ENCODE measurements at places on chromosomes 5 and 9.

DNA sequence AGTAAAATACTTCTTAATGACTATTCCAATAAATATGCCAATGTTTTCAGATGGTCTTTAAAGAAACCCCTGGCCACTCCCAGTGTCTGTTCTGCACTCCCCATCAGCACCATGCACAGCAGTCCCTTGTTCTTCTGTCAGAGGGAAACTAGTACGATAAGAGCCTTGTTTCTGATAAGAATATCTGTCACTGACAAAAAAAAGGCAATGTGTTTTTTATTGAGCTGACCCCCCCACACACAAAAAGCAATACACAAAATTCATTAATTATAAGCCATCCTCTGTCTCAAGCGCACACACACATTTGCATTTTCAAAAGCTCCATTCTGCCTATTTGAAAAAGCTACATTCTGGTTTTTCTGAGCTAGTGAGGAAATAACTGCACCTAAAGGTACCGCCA lies 119.1 kb downstream of the ENC1 start:
- no peak for DNase-seq

- peak; percentile 60 for DNase-seq
These were observed 28.4 kb downstream of the TIMD4 start for GRCh38 chr5:156934450-156935211.

DNA sequence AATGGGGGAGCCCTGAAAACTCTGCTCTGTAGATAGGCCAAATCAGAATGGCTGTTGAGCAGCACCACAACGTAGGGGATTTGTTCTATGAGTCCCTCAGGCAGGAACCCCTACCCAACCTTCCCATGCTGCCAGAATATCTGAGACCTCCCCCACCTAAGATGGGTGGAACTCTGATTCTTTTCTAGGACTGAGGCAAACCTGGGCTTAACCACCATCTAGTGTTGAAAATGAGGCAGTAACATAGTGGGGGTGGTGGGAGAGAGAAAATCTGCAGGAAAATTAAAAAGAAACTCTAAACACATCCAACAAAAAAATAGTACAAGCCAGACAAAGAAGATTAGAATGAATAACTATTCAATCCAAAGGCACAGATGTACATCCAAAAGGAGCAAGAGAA lies 228.4 kb downstream of the ATPSCKMT start:
- no peak for DNase-seq

DNA sequence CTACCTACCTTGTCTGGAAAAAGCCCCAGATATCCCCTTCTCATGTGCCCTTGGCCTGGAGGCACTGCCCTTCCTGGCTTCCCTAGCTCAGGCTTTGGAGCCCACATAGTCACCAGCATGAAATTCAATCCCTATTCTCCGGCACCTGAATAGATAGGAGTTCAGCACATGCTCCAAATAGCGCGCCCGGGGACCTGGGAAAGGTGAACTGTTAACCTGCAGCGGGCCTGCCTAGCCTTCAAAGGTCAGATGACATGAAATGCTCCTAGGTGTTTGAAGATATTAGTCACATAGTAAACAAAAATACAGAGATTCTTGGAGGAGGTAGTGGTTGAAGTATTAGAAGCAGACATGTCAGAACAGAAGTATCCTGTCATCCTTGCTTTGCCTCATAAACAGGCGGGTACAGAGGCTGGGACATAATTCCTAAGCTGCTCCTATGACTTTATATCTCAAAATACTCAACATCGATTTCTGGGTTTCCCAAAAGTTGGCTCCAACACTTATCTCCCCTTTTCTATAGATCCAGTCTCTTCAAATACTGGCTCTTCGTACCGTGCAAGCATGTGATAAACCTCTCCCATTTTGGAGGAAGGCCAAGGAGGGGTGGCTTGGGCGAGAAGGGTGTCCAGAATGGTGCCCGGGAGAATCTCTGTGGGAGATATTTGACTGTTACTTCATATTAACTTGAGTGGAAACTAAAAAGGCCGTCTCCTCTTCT lies 88.0 kb upstream of the ANKH start:
- no peak for DNase-seq
